Activated naive CD4-positive, alpha-beta T cell treated with anti-CD3 and anti-CD28 coated beads, Interleukin-2, amount 50 U/mL, for 72 hours (primary cell): ENCODE measurements at places on chromosomes 6 and 20. TPM values are rescaled to one million over a fixed set of nuclear protein-coding genes. Genes with fewer than 3 reads are reported as not detected.

GRCh38 chr6:16450285-16450684, 211.9 kb downstream of the GMPR start:
- DNase-seq: no peak

DNA sequence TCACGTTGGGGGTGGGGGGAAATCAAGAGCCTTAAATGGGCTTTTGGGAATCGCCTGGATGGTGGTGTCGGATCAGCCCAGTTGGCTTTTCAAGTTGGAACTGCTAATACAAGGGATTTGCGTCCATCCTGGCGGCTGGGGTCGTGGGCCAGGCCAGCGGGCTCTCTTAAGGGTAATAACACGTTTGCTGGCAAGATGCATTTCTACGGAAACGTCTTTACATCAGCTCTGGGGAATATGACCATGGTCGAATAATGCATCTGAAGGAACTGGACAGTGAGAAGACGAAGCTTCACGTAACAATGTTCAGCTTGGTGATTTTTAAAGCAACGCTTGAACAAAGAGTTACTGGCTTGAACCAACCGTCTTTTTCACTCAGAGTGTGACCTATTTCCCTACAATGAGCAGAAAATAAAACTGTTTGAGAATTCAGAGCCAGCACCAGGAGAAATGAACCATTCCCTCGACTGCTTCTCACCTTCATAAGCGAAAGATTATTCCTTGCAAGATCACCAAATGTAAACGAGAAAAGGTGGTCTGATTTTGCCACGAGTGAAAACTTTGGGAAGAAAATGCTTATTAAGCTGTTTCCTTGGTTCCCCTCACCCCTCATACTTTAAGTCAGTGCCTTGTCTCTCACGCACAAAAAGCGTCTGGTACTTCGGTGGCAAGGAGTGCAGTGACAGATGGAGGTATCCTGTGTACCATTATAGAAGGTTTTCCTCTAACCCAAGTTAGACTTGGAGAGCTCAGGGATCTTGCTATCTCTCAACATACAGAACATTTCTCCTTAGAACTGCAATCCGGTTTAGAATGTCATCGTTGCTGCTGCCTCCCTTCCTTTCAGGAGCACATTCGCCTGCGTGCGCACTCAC, 1.4 kb upstream of the MARCKS start:
- DNase-seq: peak; percentile 4

DNA sequence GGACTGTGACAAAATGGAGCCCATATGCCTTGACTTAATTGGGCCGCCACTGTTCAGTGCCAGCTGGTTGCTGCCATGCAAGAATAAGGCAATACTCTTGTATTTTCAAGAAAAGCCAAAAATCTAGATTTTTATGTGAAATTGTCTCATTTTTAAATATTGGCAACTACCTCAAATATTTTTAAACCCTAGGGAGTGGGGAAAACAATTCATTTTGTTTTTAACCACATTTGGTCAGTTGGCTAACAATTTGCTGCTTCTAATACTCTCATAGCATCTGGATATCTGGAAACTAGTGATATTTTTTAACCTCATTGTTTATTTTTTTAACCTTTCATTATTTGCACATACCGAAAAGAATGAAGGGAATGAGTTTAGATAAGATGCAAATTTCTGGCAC, 91.0 kb downstream of the EYA2 start:
- no peak for DNase-seq

GRCh38 chr20:62362590-62362940, 4.5 kb downstream of the LAMA5 start:
- DNase-seq: no peak

DNA sequence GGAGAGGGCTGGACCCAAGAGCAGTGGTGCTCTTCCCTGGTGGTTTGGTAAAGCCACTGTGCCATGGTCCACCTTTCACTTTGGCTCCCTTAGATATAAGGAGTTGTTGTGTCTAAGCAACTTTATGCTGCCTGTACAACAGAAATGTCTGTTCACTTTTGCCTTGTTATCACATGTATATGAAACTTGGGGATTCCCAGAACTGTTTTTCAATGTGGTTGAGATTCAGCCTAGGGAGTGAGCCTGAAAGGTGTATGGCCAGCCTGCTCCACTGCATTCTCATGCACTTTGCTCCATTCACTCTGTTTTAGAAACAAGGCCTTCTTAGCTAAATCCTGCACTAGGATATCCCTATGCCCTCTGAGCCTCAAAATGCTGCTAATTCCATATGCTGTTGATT, 234.5 kb upstream of the THEMIS start:
- no peak for DNase-seq

Gene MCUR1
- 27.4 TPM for total RNA-seq

DNA sequence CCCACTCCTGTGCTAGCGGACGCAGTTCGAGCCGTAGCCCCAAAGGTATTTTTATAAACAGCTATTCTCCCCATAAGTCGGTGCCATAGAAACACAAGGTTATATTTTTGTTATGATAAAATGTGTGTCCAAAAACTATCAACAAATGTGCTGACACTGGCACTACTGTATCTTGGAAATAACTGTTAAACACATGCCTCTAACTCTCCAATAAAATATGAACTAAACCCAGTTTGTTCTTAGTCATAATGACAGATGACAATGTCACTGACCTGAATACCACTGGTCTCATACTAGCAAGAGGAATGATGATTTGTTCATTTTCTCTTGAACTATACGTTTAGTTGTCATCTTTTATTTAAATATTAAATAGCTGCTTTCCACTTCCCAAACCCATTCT, 51.4 kb upstream of the NUP153 start:
- DNase-seq: no peak

DNA sequence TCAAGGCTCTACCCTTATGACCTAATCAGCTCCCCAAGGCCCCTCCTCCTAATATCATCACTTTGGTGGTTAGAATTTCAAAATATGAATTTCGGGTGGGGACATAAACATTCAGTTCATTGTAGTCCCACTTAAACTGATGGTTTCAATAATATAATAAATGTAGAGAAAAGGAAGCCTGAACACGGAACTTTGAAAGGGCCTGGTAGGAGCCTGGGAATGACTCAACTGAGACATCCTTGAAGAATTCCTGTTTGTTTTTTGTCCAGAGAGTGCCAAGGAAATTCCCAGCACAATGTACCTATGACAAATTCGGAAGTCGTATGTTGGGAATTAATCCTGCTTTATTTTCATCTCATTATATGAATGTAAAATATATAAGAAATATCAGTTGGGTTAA, 457.9 kb downstream of the PLCB1 start:
- DNase-seq: no peak

Gene RBM24
- total RNA-seq: not detected

GRCh38 chr6:100427452-100427851, 37.3 kb downstream of the SIM1 start:
- DNase-seq: no peak

Gene DEFB115
- not detected for total RNA-seq
